Sigmoid colon (tissue), 7 donors: ENCODE measurements at places on chromosomes 7 and 10. TPM values are rescaled to one million over a fixed set of nuclear protein-coding genes. Genes with fewer than 3 reads are reported as not detected.

- no peak for DNase-seq
Measured at GRCh38 chr7:34282271-34282670, 375.7 kb upstream of the NPSR1 start.

- no peak for DNase-seq
Measured at GRCh38 chr7:102404005-102404861, 8.1 kb downstream of the PRKRIP1 start.

GRCh38 chr10:31090894-31091607 lies 59.4 kb upstream of the ZNF438 start:
- no peak for DNase-seq

- DNase-seq = no peak
Measured at GRCh38 chr10:17019696-17020095, 109.9 kb downstream of the CUBN start.

DNA sequence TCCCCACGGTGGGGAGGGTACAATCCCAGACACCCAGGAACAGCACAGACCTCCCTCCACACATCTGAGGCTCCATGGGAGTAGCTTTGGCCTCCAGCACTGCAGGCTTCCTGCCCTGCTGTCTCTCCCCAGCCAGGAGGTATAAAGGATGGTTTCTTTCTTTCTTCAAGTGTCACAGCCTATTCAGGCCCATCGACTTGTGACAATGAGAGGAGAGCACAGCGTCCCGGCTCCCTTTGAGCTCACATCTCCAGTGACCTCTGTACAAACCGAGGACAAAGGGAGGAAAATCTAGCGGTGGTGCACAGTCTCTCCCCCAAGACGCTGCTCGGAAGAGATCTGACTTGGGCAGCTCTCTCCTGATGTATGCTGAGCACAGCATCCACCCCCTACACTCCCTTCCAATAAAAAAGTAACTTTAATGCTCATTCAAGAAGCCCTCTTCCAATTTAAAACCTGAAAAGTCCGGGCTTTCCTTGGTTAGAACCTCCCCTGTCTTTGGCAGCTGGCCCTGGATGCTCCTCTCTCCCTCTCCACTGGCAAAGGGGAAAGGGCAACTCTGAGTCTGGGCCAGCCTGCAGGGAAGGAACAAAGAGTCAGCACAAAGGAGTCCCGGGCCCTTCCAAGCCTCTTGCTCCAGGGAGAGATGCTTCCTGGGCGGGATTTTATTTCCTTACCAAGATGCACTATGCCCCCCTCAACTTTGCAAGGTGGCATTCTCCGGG lies 18.0 kb downstream of the CHST15 start:
- DNase-seq = peak; percentile 79

GRCh38 chr7:5481241-5482019 lies 57.8 kb upstream of the TNRC18 start:
- DNase-seq = no peak

- no peak for DNase-seq
Measured at GRCh38 chr10:130967784-130968183, 343.7 kb downstream of the TCERG1L start.

GRCh38 chr7:156237614-156238013 lies 403.0 kb upstream of the RNF32 start:
- DNase-seq = no peak

- peak; percentile 79 for DNase-seq
Measured at GRCh38 chr10:18179891-18180290, 39.7 kb downstream of the CACNB2 start.

- no peak for DNase-seq
Measured at GRCh38 chr7:74149603-74150002, 24.6 kb upstream of the EIF4H start.

DNA sequence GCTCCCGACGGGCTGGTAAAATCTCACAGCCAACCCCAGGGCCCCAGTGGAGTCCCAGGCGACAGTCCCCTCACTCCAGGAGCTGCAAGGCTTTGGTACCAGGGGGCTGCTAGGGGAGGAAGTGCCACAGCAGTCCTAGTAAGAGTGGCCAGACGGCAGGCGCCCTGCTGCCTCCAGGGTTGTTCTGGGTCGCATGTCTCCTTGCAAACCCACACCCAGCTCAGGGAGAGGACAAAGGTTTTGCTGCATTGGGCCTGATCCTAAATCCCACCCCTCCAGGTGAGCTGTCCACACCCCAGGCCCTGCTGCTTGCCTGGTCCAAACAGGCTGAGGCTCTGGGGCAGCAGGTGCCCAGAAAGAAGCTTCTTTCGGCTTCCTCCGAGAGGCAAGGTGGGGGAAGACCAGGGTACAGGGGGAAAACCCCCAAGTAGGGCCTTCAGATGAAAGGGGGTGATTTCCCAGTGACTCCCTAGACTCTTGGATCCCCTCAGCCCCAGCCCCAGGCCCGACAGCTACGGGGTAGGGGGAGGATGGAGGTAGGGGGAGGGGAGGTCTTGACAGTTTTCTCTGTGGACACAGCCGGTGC lies 4.2 kb upstream of the KCP start:
- DNase-seq = peak; percentile 60

GRCh38 chr10:8312781-8313180 lies 258.3 kb downstream of the GATA3 start:
- no peak for DNase-seq

DNA sequence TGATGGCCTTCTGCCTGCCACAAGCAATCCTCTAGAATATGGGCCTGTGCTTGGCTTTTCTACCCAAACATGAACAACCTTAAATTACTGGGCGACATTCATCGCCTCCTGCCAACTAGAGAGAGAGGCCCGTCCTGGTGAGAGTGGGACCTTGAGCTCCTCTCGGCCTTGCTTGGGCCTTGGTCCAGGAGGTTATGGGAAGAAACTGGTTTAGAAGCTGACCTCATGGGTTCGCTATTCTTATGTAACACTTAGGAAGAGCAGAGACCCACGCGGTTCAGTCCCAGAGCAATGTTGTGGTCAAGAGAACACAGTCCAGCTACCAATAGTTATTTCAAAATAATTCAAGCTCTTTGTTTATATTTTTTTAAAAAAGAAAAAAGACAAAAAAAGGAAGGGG lies 176.3 kb upstream of the ZNF32 start:
- peak; percentile 82 for DNase-seq

GRCh38 chr10:58393317-58393716 lies 8.1 kb downstream of the TFAM start:
- DNase-seq = no peak

DNA sequence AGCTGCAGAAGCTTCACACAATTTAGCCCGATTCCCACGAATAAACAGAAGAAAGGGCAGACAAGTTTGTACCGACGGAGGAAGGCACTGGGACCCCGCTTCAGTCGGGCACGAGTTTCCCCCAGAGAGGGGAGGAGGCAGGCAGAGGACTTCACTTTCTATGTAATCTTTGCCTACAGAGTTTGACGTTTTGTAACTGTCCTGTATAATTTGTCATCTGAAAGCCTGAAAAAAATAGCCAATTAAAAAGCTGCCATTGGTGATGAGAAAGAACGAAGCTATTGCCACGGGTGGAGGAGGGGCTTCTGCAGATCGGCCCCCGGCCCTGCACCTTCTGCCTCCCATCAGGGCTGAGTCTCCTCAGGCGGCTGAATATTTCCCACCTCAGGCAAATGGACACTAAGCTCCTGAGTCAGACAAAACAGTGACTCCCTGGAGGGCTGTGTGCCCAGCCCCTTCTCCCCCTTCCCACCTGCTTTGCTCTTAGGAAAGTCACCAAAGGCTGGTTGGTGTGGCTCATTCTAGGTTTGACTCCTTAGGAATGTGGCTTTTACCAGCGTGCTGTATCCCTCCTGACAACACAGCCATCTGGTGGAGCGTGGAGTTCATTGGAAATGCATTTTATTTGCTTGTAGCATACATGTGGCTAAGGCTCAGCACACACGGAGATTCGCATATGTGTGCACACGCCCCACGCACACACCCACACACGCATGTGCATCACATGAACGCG lies 117.4 kb downstream of the VIPR2 start:
- peak; percentile 63 for DNase-seq

DNA sequence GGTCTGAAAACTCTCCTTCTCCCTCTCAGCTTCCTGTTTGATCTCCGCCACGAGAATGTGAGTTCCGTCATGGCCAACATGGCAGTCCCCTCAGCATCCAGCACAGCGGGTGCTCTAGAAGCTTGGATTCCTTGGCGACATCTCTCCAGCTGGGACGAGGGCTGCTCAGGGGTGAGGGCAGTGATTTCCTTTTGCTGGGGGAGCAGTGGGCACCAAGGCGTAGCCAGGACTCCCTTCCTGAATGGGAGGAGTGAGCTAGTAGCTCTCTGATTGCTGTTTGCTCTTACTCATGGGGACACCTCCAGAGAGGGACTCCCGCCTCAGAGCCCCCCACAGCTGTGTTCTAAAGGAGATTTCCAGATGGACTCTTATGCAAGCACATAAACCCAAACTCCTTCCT lies 28.8 kb upstream of the CTBP2 start:
- DNase-seq = no peak

DNA sequence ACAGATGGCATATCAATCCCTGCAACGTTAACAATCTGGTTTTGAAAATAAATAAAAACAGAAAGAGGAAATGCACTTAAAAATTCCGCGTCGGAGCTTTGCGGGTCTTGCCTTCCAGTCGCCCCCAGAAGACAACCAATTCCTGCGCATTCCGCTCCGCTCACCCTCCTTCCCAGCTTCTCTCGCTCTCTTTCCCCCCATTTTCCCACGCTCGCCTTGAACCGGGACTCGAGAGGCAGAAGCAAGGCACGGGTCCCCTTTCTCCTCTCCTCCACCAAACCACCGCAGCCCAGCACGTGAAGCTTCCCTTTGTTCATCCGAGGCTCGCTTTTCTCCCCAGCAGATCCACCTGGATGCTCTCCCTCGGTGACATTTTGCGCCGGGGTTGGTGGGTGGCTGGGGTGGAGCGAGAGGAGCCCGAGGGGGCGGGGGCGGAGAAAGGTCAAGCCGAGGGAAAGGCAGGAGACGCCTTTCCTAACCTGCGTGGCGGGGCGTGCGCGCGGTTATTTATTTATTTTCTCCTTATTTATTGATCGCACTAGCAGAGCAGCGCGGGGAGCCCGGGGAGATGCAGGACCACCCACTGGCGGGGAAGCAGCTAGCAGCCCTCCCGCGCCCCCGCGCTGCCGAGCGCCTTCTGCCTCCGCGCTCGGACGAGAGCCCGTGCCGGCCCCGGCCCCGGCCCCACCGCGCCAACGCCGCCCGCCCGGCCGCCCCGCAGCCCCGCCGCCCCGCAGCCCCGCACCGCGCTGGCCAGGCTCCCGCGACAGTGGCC lies at the start of gene KCND2:
KCND2 (plus strand) TSS at position 475 of the 775 bp plus-strand sequence.
- no peak for DNase-seq

- no peak for DNase-seq
Measured at GRCh38 chr10:49367600-49367999, 28.3 kb downstream of the DRGX start.

GRCh38 chr10:132138596-132138995 lies 48.2 kb upstream of the DPYSL4 start:
- no peak for DNase-seq

DNA sequence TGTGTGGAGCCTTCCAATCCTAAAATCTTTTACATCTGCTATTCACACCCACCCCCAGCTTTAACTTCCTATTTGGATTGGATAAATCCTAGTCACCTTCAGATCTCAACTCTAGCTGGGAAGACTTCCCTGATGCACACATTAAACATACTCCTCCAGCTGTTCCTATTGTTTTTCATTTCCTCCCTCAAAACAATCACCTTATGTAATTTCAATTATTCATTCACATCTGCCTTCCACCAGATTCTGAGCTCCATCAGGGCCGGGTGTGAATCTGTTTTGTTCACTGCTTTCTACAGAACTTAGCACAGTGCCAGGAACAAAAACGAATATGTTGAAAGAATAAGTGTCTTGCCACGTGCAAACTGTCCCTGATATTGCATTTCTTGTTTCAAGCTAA lies 497.4 kb downstream of the PLXDC2 start:
- DNase-seq = no peak

DNA sequence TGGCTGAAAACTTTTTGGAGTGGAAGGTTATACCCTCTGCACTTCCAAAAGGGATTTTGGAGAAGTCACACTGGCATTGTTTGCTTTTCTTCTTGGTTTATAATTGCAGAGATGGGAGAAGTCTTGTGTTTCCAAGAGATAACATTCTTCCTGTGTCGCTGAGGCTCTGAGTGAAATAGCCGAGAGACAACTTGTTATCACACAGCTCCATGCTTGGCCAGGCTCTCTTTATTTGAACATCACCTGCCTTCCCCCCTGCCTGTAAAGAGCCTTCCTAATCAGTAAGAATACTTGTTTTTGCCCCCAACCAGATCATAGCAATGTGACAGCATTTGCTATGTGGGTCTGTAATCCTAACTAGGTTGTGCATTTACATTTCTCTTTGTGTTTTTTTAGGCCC lies 270.7 kb downstream of the GALNT17 start:
- no peak for DNase-seq

GRCh38 chr7:100604976-100605911 lies 3.1 kb downstream of the PCOLCE start:
- peak; percentile 80 for DNase-seq

DNA sequence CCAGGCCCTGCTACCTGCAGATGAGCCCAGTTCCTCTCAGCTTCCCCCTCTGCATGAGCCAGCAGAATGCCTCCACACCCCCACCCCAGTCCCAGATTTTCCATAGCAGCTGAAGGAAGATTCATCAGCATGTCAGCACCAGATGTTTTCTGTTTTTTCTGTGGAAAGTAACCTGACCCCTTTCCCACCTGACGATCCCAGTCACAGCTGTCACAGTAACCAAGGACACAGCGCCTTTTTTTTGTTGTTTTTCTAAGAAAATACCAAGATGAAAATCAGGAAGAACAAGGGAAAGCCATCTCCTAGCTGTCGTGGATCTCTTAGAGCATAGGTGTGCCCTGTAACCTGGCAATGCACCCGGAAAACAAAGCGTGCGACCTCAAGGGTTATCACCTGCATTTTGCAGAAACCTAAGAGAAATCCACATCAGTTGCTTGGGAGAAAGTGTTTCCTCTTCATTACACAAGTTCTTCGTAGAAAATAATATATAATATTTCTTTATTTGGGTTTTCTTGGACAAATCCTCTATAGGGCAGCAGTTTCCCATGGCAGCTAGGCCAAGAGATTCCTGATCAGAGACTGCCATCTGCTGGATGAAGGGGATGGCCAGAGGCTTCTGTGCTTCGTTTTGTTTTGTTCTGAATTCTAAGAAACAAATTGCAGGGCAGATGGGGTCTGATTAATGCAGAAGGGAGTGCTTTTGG lies 401.9 kb downstream of the TNS3 start:
- DNase-seq = no peak

- DNase-seq = no peak
Measured at GRCh38 chr10:11014671-11015445, 2.8 kb upstream of the CELF2 start.

GRCh38 chr7:29078311-29079260 lies 67.8 kb downstream of the CPVL start:
- DNase-seq = no peak

PDE6C gene
- total RNA-seq = not detected

ASIC3 gene
- total RNA-seq = 4.3 TPM

EPHB6 gene
- total RNA-seq = 9.7 TPM

VWDE gene
- 0.27 TPM for total RNA-seq

MSMB gene
- not detected for total RNA-seq

ASB15 gene
- not detected for total RNA-seq

CALCR gene
- not detected for total RNA-seq

SLC13A1 gene
- not detected for total RNA-seq

CTTNBP2 gene
- 11.1 TPM for total RNA-seq

CALML5 gene
- total RNA-seq = not detected

FGF8 gene
- not detected for total RNA-seq

PTPRE gene
- total RNA-seq = 17.9 TPM

GPR146 gene
- total RNA-seq = 30.8 TPM

TDRD1 gene
- total RNA-seq = under 0.01 TPM

NEURL1 gene
- total RNA-seq = 0.55 TPM

ZNF679 gene
- not detected for total RNA-seq
